Smooth muscle cell of the umbilical artery (primary cell): ENCODE measurements at places on chromosomes 6 and 20. TPM values are rescaled to one million over a fixed set of nuclear protein-coding genes. Genes with fewer than 3 reads are reported as not detected.

OTOR gene
- total RNA-seq, result not detected in 2 replicates

RSPH3 gene
- 4.5 and 6.5 TPM in 2 replicates for total RNA-seq

EDN3 gene
- not detected in 2 replicates for total RNA-seq

ATP6V1G2 gene
- 2.6 and 3.3 TPM in 2 replicates for total RNA-seq

AMD1 gene
- total RNA-seq, result 42.5 and 93.0 TPM in 2 replicates

BMP6 gene
- 2.1 and 69.2 TPM in 2 replicates for total RNA-seq

MRPL18 gene
- total RNA-seq, result 65.3 and 66.8 TPM in 2 replicates
